SJSA1 (cell line): ENCODE measurements at places on chromosomes 3 and 15.

DNA sequence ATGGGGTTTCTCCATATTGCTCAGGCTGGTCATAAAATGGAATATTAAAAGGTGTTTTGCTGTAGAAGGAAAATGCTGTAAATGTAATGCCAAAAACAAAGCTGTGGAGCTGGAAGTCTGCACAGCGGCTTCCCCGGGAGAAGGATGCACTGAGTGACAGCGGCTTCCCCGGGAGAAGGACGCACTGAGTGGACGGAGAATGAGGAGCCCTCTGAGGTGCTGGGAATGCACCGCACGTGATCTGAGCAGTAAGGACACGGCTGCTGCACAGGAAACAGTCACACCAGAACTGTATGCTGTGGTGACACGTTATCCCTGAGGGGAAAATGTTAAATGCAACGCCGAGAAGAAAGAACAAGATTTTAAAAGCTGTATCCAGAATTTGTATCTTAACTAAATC, 24.6 kb downstream of the TNK2 start:
- no peak for DNase-seq

GRCh38 chr3:36543276-36543997, 163.1 kb downstream of the STAC start:
- DNase-seq = no peak

DNA sequence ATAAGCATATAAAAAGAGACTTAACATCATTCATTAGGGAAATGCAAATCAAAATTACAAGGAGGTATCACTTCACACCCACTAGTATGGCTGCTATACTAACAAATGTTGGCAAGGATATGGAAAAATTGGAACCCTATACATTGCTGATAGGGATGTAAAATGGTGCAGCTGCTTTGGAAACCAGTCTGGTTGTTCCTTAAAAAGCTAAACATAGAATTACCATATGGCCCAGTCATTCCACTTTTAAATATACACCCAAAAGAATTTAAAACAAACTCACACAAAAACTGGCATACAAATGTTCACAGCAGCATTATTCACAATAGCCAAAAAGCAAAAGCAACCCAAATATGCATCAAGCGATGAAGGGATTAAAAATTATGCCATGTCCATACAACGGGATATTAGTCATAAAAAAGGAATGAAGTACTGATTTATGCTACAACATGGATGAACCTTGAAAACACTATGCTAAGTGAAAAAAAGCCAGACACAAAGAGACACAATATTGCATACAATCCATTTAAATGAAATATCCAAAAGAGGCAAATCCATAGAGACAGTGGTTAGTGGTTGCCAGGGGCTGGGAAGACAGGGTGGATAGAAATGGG, 118.3 kb downstream of the OSBPL10 start:
- no peak for DNase-seq

GRCh38 chr15:36263666-36264065, 315.8 kb upstream of the CDIN1 start:
- no peak for DNase-seq

GRCh38 chr3:59185591-59186369, 136.0 kb upstream of the CFAP20DC start:
- no peak for DNase-seq

DNA sequence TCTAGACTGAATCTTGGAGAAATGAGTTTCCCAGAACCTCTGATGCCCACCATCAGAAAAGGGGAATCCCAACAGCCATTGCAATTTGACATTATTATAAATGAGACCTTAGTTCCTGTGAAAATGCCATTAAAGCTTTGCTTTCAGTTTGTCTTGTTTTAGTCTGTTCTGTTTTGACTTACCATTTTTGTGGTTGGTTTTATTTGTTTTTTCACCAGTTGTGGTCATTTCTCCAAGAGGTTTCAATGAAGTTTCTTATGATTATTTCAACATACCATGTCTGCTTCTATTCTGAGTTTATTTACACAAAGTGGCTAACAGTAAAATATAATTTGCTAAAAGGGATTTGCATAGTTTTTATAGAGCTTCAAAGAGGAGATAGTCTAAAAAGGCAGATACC, 175.0 kb upstream of the MCTP2 start:
- peak; percentile 86 for DNase-seq

GRCh38 chr3:133277813-133278212, 122.0 kb upstream of the BFSP2 start:
- no peak for DNase-seq

DNA sequence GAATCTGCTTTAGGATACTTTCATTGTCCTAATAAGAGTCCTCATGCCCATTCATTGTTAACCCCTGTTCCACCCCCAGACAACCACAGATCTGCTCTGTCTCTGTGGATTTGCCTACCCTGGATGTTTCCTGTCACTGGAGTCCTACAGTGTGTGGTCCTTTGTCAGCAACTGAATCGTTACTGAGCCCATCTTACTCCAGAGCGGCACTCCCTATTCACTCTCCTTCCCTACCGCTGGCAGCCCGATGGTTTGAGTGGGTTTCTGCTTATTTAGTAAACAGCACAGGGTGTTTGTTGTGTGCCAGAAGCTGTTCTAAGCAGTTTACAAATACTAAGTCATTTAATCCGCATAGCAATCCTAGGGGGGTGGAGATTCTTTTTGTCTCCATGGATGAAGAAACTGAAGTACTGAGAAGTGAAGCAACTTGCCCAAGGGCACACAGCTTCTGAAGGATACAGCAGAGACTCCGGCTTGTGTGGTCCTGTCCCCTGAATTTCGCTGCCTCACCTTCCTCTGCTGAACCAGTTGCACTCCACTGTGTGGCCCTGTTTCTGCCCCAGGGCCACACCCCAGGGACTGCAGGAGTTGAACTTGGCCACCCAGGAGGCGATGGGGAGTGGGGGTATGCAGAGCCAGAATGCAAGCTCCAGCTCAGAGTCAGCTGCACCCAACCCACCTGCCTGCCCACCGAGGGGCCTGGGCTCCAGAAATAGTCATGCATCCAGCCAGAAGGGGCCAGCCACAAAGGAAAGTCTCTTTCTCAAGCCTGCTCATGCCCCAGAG, 56.5 kb upstream of the SLC6A1 start:
- peak; percentile 78 for DNase-seq

- no peak for DNase-seq
These were observed 15.4 kb downstream of the COMMD2 start for GRCh38 chr3:149736953-149737205.

- no peak for DNase-seq
These were observed 7.0 kb upstream of the CPB1 start for GRCh38 chr3:148820361-148821245.

DNA sequence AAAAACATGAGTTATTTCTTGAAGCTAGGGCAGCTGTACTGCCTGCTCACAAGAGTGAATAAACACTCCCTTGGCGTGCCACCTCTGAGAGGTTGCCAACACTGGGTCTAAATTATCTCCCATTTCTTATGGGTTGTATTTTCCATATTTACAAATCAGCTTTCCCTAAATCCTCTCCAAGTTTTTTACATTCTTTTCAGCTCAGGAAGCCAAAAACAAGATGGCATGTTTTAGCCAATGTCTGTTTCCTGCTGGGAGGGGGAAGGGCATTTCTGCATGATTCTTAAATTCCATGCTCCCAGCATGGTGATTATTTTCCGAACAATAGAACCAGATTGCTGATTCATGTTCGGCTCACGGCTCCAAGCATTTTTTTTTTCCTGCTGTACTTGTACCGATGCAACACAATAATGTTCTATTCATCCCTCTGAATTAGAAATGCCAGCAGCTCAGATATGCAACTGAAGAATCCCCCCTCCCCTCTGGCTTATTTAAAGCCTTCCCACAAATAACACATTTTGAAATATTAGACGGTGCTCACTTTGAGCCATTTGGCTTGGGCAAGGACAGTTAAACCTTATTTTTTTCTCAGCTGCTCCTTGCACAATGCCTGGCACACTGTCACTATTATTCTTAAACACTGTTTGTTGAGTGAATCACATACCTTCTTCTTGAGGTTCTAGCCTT, 252.5 kb downstream of the THRB start:
- DNase-seq = peak; percentile 66

- peak; percentile 36 for DNase-seq
These were observed 596 bp downstream of the COL7A1 start for GRCh38 chr3:48594417-48595049.

DNA sequence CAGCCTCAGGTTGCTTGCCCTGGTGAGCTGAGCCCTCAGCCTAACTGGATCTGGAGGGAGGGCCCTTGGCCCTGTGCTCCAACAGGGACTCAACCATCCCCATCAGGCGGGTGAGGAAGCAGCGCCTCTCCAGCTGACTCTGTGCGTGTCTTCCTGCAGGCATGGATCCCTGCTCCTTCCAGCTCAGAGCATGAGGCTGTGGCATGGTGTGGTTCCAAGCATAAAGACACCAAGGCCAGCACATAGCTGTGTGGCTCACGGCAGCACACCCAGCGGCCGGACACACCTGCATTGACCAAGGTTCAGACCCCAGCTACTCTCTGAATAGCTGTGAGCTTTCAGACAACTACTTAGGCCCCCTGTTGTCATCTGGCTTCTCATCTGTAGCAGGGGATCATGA, 131.0 kb upstream of the PLXNA1 start:
- DNase-seq = no peak

GRCh38 chr3:46968783-46969428, 7.6 kb downstream of the CCDC12 start:
- DNase-seq = no peak

- DNase-seq = no peak
These were observed 2.1 kb downstream of the RPP25 start for GRCh38 chr15:74954515-74954914.
